ENCODE measurements at places on chromosomes 1 and 21.

DNA sequence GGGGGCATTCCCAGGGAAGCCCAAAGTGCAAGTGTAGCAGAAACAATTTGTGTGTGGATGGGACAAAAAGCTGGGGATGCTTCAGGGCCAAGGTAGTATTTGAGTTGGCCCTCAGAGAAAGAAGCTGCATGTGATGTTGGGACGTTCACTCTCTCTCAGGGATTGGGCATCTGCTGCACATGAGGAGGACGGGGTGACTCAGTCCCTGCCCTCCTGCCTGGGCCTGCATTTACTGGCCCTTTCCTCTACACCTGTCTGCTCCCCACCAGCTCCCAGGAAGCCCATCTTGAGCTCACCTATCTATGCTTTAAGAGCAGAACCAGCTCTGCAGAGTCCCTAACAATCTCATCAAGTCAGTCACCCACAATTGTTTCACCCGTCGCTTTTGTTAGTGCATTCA, 23.5 kb upstream of the MPZL1 start:
- no peak for DNase-seq

- no peak for DNase-seq
These were observed 15.4 kb downstream of the KCNJ15 start for GRCh38 chr21:38272215-38272614.

DNA sequence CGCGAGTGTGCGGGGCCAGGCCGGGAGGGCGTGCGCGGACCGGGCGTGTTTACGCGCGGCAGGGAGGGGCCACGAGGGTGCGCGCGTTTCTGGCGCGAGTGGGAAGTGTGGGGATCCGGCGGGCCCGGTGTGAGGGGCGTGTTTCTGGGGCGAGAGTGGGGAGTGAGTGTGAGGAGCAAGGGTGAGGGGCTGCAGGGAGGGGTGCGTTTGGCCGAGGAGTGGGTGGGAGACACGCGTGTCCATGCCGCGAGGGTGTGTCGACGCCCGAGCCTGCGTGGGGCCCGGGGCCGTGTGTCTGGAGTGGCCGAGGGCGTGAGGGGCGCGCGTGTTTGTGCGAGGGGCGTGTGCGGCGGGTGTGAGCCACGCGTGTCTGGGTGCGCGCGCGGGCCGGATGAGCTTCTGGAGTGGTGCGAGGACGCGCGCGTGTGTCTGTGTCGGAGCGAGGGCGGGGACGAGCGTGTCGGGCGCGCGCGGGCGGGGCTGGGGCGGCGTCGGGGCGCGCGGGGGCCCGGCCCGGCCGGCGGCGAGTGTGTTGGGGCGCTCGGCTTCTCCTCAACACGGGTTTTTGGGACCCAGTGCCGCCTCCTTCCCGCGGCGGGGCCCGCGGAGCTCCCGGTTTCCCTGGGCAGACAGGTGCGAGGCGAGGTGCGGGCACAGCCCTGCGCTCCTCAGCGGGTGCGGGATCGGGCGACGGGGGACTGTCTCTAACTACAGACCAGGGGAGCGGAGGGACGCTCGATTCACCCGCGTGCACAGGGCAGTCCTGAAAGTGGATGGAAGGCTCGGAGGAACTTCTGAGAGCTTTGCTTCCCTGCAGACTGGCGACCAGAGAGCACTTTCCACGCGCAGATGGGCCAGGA, 65.8 kb upstream of the VAMP3 start:
- no peak for DNase-seq

- DNase-seq = no peak
These were observed 4.9 kb upstream of the TTC22 start for GRCh38 chr1:54805981-54806381.

DNA sequence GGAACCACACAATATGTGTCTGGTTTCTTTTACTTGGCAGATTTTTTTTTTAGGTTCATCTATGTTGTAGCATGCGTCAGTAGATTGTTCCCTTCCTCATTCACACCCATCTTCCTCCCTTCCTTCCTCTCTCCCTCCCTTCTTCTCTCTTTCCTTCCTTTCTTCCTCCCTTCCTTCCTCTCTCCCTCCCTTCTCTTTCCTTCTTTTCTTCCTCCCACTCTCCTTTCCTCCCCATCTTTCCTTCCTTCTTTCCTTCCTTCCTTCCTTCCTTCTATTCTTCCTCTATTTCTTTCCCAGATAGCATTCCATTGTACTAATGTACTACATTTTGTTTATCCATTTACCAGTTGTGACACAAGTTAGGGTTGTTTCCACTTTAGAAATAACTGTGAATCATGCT, 218.0 kb downstream of the RGS7 start:
- no peak for DNase-seq

DNA sequence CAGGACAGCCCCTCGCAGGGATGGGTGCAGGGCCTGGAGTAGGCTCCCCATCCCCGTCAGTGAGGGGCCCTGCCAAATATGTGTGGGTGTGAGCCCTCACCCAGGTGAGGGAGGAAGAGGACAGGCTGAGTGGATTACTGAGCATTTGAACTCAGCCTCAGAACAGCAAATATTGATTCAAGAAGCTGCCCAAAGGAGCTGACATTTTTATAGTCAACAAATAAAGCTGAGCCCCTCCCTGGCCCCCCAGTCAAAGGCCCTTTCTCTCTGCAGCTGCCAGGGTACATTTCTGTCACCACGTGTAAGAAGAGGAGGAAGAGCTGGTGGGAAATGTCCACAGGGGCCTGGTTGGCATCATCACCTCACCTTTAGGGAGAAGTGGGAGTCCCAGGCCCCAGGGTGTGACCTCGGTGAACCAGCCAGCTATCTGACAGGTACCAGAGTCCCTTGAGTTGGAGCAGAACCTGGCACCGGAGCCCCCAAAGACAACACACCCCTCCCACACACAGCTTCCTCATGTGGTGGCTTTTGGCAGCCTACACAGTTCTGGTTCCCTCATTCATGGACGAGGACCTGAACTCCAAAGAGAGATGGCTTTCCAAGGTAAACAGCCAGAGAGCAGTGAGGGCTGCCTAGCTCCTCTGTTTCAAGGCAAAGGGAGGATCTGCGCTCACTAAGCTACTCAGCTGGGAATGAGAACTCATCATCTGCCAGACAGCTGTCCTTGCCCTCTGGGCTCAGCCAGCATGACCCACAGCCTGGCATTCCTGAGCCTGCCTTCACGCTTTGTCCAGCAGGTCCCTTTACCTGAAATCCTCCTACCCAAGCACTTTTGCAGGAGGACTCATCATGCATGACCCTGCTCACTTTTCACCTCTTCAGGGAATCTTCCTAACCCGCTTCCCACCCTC, 43.0 kb upstream of the TENT5C start:
- no peak for DNase-seq
